ENCODE measurements at places on chromosomes 1 and 21.

DNA sequence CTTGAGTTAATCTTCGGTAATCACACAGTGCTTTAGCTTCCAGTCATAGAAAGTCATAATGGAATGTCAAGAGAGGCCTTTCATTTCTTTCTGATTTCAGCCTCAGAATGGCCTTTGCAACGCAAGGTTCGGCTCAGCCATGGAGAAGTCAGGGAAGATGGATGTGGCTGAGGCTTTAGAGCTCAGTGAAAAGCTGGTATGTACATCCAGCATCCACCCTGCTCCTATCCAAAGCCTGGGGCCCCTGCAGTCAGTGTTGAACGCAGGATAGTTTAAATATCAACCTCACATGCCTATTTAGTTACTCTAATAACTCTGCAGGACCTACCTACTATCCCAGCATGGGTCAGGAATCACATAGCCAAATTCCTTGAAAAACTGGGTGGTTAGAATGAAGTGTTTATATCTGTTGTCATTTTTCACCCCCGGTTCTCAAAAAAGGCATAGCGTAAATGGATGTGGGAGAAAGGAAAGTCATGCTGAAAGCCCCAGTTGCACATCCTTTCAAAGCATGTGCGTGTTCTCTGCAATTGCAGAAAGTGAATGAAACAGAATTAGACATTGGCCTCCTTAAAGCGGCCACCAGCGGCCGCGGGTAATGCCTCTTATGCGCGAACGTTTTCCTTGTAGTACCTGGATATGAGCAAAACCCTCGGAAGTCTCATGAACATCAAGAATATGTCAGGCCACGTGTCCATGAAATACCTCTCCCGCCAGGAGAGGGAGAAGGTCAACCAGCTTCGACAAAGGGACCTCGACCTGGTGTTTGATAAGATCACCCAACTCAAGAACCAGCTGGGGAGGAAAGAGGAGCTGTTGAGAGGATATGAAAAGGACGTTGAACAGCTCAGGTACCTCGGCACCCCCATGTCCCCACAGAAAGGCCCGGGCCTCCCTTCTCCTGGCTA lies 28.8 kb upstream of the EFHD2 start:
- DNase-seq: no peak

DNA sequence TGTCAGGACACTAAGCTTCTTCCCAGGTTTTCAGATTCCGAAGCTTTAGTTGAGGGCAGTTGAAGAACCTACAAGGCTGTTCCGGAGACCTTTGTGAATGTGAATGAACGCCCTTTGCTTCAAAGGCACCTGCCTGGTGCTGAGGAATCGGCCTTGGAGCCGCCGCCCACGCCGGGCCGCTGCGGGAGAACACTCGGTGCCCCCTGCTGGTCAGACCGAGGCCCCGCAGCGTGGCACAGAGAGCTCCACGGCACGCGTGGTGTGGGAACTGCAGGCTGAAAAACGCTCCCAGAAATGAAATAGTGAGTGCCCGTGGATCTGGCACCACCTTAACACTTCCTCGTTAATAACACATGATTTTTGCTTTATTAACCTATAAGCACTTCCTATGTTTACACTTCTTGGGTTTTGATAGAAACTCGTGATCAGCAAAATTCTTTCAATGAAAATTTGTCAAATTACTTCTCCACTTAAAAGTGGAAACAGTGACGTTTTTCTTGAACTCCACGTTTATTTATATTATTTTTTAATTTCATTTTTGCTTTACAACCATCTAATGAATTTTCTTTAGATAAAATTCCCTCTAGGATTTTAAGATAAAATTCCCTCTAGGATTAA lies 460.6 kb downstream of the DSCAM start:
- no peak for DNase-seq

DNA sequence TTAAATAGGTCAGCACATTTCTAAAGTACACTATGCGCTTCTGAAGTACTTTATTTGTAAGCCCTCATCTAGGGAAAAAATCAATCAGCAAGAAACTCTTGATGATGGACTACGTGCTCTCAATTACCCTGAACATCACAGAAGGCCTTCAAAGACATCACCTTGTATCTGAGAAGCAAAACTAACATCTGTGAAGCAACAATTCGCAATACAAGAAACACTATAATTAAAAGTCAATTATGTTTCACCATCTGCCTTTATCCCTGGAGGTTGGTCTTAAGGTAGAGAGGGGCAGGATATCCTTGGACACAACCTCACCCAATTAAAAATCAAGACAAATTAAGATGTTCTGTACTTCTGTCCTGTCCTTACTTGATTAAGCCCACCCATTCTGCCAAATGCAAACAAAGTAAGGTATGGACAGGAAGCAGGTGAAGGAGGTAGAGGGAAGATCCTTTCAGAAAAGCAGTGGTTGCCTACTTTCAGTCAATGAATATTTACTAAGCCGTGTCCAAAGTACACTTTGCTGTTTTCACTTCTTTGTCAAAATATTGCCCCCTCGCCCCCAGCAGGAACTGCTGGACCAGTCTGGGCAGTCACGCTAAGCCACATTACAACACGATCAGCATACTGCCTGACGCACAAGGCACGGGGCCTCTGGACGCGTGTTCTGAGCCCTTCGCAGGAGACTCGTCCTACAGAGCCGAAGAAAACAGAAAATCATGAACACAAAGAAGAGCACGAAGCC lies 887 bp downstream of the SLC19A2 start:
- peak; percentile 24 for DNase-seq

DNA sequence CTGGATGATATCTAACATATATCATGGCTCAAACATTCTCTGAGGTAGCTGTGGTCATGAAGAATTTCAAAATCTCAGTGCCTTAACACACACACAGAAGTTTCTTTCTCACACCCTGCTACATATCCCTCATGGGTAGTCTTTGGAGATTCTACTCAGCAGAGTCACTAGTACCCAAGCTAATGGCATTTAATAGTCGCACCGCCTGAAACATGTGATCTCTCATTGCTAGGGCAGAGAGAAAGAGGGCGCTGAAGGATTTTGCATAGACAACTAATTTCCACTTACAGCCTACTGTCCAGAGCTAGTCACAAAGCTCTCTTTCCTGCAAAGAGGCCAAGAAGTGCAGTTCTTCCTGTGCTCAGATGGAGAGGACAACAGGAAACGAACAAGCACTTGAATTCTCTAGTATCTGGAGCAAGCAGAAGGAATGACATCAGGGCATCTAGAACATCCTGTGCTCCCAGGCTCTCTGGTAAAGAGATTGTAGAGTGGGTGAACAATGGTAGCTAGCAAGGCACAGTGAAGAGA lies 183.4 kb upstream of the PTBP2 start:
- DNase-seq: peak; percentile 1

DNA sequence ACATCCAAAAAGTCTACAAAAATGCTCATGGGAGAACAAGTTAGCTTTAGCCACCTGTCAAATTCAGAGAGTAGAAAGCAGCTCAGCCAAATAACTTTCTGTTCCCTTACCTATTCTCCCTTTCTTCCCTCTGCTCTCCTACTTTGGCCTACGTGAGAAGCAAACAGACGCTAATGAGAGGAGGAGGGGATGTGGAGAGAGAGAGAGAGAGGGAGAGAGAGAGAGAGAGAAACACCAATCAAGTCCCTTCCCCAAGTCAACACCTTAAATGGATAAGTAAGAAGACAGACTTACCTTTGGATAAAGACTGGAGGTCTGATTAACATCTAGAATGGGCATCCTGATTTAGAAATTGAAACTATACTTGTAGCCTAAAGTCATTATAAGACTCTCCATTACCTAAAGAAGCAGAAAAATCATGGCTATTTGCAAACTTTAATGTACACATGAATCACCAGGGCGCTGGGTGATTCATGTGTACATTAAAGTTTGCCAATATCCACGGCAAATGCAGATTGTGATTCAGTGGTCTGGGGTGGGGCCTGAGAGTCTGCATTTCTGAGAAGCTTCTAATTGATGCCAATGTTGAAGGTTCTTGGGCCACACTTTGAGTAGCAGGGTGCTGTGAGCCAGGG lies 13.1 kb upstream of the DUSP12 start:
- DNase-seq: no peak

- no peak for DNase-seq
Observed at GRCh38 chr1:19644395-19644680, 227 bp downstream of the NBL1 start.

DNA sequence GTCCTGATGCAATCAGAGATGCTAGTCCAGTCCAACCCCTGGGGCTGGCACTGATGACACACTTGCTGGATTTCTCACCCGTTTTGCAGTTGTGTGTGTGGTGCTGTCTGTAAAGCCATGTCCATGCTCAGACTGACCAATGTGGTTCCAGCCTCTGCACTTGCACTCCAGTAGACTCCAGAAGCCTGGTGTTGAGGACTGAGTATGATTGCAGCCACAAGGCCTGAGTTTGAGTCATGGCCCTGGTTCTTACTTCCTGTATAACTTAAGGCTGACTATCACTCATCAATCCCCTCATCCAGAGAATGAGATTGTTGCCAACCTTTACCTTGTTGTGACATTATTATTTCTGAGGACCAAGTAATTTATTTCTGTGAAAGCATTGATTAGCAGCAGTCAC lies 34.8 kb upstream of the IKBKE start:
- no peak for DNase-seq

GRCh38 chr1:26994787-26995517 lies 1.5 kb downstream of the TRNP1 start:
- no peak for DNase-seq

DNA sequence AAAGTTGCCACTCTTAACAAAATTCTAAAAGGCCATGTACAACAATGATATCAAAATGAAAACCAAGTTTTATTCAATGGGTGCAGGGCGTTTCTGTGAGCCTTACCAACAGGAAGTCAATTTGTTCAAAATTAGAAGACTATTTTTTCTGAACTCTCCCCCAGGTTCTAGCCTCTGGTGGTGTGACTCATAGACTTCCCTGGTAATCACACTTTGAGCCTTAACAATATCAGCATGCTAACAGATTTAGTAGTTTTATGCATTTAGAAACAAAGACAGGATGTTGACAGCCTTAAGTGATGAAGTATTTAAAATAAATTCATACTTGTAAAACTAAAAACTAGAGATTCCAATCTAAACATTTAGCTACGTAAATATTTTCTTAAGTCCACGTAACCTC lies 88.4 kb downstream of the LRRC8C start:
- peak; percentile 4 for DNase-seq

GRCh38 chr21:41477641-41478318 lies 30.2 kb downstream of the TMPRSS2 start:
- DNase-seq: no peak

- DNase-seq: no peak
Observed at GRCh38 chr1:234710936-234711724, 101.2 kb upstream of the IRF2BP2 start.

GRCh38 chr1:52305417-52306226 lies 60.4 kb downstream of the CC2D1B start:
- DNase-seq: no peak

DNA sequence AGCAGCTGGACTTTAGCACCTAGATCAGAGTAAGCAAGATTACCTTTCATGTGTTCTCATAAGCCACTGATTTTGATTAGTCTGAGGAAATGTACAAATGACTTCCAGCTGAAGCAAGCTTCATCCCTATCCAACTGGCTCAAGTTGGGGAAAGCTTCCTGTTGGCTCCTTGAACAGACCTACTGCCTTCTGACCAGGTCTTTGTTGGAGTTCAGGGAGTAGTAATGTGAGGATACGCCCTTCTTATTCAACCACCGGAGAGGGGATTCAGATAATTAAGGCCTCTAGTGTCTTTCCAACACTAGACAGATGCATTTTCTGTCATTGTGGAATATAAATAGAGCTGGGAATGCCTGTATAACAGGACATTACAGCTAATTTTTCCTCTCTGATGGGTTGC lies 268.9 kb downstream of the TGFB2 start:
- no peak for DNase-seq

GRCh38 chr1:231715816-231716722 lies 89.5 kb downstream of the DISC1 start:
- no peak for DNase-seq

DNA sequence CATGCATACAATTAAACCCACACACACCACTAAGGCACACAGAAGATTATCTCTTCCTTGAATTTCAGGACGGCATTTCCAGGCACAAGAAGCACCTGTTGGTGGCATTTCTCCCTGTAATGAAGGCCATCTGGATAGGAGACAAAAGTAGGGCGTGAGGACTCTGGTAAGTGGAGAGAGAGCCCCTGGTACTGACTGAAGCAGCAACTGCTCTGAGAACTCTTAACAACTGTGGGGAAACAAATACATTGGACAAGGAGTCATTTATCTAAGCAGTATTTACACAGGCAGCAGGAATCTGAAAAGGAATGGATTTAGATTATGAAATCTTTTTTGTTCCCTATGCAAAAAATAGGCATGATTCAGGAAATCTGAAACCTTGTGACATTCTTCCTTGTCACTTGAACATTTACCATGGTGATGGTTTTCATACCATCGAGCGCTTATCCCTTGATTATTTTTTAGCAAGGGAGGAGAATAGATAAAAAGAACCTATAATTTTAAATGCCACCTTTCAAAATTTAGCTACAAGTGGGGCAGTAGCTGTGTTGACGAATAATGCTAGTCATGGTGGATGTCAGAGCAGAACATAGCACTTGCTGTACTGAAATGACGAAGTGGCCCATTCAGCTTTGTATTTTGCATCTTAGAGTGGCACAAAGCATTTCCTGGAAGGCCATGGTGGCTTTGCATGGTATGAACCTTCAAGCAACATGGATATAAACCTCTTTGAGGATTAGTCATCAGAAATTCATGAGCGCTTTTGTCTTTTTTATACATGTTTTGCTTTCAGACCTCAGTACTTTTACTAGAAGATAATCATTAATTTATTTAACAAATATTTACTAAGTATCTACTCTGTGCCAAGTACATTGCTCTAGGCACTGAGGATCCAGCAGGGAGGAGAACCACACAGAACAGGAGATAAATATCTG lies 362.0 kb downstream of the ADGRL2 start:
- no peak for DNase-seq
